ENCODE measurements at places on chromosomes 12 and 14.
A peak's percentile ranks its signal among the peaks of the same experiment; 100 is the strongest.

DNA sequence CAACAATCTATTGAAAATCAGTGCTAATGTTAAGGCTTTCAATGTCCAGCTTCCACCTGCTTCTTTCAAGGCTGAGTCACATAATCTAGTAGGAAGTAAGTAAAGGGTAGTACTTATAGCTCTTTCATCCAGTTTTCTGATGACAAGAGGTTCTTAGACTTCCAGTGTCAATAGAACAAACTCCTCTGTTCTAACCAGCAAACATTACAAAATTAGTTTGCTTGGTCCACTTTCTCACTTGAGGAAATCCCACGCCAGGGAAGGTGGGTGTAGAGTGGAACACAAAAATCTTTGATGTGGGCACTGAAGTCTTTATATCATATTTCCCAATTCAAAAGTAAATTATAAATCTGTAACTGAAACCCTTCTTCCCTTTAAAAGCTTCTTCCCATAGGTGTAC, 2.6 kb downstream of the NPC2 start:
- DNase-seq = no peak

DNA sequence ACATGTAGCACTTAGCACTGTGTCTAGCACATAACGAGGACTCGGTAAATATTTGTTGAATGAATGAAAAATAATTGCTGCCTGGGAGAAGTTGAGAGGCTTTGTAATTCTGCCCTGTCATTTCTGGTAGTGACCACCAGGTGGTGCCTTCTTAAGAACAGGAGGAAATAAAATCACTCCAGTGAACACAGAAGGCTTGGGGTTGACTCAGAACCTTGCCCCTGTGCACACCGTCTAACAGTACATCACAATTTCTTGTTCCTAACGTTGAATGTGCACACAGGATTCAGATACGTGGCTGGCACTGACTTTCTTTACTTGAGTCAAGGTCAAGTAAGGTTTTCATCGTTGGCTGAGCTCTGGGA, 91.8 kb downstream of the RGS6 start:
- DNase-seq = peak; percentile 43

DNA sequence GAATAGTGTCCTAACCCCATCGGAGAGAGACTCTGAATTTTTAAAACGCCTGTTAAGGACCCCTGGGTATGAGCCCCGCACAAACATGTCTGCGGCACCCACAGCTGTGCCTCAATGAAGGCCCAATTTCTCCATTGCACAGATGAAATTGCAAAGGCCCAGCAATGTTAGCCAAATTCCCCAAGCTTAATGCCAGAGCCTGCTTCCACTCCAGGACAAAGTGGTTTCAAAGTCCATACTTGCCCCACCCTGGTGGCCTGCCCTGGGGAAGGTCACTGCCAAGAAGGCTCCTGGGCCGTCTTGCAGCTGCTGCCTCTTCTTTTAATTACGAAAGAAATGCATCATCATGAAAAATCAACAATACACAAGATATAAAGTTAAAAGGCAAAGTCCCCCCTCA, 1179.7 kb downstream of the VRK1 start:
- DNase-seq = peak; percentile 56

DNA sequence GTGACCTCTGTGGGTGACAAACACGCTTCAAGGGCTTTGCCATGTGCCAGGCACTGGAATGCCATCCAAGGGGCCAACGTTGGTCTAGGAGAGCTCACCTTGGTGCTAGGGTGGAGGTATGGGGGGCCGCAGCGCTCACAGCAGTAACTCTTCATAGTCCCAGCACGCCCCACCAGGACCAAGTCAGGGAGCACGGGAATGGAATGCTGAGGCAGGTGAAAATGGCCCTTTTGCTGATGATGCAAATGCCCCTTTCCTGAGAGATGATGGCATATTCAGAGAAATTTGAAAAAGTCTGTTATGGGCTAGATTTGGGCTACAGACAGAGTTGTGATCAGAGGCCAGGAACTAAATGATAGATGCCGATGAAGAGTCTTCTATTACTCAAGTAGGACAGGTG, 10.0 kb upstream of the FAM181A start:
- DNase-seq = no peak

GRCh38 chr12:41439801-41440200, 251.7 kb downstream of the PDZRN4 start:
- DNase-seq = no peak

DNA sequence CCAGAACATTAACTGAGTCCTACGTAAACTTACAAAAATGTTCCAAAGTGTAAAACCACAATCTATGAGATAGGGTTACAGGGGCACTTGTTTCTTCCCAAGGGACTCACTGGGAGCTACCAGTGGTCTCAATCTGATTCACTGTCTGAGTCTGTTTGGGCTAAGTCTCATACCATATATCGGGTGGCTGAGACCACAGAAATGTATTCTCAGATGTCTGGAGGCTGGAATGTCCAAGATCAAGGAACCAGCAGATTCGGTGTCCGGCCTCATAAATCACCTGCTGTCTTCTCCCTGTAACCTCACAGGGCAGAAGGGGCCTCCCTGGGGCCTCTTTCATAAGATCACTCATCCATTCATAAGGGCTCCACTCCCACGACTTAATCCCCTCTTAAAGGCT, 616.3 kb upstream of the TMEM132C start:
- no peak for DNase-seq

DNA sequence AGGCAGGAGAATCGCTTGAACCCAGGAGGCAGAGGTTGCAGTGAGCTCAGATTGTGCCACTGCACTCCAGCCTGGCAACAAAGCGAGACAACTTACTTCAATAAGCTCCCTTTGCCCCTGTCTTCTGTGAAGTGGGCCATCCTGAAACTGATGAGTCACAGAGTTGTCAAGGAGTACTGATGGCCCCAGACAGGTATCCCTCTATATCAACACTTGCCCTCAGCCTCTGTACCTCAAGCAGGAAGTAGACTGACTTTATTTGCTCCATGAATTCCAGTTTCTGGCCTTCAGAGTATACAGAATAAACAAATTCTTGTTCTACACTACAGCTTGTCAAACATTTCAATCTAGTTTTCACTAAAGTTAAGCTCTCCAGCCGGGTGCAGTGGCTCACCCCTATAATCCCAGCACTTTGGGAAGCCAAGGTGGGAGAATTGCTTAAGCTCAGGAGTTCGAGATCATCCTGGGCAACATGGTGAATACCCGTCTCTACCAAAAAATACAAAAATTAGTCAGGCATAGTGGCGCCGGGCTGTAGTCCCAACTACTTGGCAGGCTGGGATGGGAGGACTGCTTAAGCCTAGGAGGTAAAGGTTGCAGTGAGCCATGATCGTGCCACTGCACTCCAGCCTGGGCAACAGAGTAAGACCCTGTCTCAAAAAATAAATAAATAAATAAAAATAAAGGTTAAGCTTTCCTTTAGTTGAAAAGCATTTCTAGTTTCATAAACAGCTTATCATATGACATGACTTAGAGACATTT, 16.4 kb upstream of the LRP10 start:
- DNase-seq = no peak

- no peak for DNase-seq
These were observed 138.4 kb upstream of the CDKN3 start for GRCh38 chr14:54258382-54258781.

DNA sequence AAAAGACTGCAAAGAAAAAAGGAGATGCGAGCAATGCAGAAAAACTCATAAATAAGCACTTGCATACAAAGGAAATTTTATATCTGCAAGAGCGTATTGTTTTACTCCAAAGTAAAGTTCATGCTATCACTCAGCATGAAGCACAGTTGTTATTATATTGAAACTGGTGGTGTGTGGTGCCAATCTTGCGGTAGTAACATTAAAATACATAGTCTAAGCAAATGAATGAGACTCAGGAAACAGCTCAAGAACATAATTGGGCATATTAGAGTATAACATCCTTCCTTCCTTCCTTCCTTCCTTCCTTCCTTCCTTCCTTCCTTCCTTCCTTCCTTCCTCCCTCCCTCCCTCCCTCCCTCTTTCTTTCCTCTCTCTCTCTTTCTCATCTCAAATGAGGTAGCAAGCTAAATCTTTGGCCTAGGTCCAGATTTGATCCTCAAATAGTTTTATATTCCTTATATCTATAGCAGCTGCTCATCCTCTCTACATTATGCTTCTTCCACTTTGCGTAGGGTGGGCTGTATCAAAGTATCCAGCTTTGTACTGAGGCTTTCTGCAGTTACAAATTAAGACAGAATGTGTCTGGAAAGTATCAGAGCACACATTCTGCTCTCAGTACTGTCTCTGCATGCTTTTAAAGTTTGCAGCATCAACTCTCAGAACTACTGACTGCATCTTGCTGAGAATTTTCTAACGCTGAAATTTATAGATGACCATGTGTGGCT, 718.3 kb downstream of the RERGL start:
- DNase-seq = no peak

DNA sequence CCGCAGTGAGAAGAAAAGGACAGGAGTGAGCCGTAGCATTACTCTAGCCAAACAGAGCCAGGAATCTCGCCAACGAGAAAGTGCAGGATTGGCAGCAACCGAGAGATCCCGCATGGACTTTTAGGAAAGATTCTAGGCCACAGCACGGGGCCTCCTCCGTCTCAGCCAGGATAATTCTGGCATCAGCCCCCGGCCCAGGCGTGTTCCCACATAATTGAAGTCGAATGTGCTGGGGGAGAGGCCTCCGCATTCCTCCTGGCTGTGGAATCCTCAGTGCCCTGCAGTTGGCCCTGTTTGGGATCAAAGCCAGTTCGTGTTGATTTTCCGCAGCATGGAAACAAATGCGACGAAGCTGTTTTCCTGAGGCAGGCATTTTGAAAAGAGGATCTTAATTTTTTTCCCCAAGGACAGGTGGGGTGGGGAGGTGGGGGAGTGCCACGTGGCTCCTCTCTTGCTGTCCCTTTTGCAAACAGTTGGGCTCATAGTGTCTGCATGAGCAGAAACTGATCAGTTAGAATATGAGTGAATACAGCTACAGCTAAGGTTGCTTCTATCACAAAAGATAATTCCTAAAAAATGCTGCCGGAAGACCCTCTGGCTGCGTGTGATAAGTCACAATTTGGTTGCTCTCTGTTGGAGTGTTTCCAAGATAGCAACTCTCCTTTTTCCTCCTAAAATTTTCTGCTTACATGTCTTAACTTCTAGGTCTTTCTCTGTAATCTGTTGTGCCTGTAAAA, 37.3 kb upstream of the ATXN2 start:
- no peak for DNase-seq

DNA sequence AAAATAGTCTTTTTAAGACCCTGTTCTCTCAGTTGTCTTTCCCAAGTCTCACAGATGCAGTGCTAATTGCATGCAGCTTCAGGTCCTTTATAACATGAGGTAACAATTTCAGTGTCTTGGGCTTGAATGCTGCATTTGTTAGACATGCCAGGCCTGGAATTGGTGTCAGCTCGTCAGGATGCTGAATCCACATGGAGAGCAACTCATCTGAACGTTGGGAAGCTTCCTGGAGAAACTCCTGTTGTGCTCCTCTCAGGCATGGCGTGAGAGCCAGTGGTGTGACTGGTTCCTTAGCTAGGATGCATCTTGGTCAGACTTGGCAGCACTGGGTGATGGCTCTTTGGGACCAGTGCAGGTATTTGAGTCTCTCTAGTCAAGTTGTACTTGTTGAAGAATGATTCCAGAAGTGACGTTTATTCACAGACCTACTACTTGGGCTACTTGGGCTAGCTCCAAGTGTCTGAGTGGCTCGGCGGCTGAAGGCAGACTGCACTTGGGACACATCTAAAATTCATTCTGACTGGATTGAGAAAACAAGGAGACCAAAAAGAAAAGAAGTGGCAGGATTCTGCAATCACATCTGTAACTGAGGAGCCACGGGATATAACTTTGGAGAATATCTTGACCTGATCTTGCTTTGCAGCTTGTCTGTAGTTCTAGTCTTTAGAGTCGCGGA, 134.8 kb upstream of the ARHGAP5 start:
- DNase-seq = no peak

- no peak for DNase-seq
These were observed 108.7 kb upstream of the PRICKLE1 start for GRCh38 chr12:42698213-42698612.

DNA sequence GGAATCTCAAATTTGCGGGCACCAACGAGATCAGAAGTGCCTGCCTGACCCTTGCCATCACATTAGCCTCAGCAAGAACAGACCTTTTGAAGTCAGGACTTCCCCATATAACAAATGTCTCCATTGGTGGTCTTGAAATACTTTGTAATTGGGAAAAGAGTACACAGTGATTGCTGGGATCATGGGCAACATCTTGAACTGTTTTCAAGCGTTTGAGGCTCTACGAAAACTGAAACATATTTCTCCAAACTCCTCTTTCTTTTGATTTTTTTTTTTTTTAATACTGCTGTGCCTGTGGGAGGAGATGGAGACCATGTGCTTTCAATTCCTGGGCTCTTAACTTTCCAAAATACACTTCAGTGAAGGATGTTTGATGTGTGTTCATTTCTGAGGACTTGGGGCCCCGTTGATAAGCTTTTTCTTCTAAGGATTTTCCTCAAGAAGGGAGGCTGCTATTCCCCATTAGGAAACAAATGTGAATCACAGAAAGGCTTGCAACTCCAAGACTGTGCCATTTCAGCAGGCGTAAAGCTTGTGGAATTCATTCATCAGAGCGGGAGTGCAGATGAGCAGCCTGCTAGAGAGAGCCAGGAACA, 94.5 kb downstream of the TMEM132C start:
- no peak for DNase-seq

GRCh38 chr12:31702047-31702446, 26.8 kb downstream of the AMN1 start:
- no peak for DNase-seq

DNA sequence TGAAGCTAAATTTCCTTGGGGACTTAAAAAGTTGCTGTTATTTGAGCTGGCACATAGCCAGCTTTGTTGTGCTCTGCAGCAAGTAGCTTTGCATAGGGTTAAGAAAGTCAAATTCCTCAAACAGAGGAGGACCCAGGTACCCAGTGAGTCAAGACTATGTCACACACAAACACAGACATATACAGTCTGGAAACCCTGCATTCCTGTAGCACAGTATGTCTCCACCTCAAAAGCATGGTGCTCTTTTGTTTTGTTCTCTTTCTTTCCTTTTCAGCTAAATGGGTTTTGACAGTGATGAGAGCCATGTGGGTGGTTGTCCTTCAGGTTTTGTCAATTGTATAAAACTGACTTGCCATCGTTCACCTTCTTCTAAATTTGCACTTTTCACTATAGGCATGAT, 179.6 kb upstream of the DIO2 start:
- no peak for DNase-seq

DNA sequence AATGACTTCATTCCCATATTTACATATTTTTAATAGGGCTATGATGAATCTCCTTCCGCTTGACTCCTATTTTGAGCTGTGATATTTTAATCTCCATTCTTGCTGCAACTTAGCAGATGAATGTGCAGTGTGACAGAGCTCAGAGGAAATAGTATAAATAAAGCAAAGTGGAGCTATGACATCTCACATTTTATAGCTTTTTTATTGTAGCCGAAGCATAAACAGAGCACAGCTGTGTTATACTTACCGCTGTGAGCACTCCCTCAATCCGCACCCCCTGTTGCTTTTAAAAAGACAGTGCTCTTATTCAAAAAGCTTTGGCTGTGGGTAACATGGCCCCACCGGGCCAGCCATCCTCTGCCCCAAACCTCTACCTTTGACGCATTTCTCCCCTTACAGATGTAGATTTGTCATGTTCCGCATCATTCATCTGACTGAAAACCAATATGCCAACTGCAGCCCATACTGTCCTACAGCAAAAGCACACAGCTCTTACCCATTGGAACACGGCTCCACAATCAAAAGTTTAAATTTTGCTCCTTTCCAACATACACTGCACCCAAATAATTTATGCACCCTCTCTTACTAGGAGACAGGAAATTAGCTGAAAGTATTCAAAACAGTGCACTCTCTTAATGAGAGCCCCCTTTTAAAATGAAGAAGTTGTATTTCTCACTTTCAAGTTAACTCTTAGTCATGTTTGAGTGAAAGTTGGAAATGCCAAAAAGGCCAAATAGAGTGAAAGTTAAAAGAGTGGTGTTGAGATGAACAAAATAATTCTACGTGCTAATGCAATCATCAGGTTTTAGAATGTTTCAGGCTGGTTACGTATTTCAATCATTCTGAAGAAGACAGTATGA, 429.3 kb upstream of the SOX5 start:
- DNase-seq = no peak
